Cerebellar nuclear complex (tissue), 1 donor: ENCODE measurements at places on chromosomes 1 and 21.

DNA sequence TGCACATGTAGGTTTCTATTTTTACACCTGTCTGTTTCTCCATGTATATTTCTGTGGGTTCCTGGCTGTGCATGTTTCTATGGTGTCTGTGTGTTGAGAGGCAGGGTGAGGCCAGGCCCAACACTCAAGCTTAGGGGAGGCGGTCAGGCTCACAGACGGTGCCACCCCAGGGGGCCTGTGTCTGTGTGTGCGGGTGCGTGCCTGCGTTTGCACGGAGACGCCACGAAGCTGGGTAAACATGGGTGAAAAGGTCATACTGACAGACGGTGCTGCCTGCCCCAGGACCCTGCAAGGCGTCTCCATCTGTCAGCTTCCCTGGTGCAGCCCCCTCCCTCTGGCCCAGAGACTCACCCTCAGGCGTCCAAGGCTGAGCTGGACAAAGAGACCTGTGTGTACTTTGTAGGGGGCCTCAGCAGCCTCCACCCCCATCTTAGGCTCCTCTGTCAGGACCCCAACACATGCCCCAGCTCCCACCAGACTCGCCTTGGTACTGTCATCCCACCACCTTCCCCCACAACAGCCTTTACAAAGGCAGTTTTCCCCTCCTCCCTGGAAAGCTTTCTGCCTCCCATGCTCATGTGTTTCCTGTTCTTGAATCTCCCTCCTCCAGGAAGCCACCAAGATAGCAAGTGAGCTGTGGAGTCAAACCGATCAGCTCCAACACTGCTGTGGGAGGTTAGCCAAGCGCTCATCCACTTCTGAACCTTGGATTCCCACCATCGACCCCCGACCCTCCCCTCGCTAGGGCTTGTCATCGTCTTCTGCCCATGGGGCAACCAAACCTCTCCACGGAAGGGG is 34.1 kb downstream of the PTPRF start:
- DNase-seq = no peak

DNA sequence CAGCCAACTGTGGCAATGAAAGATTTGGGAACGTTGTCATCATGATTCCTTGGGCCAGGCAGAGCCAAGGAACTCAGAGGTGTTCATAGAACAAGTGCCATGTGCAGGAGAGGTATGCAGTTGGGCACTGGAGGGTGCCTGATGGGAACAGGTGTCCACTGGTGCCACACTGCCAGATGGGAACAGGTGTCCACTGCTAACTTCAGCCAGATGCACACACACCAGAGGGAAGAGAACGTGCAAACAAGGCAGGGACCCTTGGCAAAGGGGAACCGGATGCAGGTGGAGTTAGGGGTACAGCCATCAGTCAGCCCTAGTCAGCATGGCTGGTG is 13.5 kb downstream of the OLFML2B start:
- no peak for DNase-seq

DNA sequence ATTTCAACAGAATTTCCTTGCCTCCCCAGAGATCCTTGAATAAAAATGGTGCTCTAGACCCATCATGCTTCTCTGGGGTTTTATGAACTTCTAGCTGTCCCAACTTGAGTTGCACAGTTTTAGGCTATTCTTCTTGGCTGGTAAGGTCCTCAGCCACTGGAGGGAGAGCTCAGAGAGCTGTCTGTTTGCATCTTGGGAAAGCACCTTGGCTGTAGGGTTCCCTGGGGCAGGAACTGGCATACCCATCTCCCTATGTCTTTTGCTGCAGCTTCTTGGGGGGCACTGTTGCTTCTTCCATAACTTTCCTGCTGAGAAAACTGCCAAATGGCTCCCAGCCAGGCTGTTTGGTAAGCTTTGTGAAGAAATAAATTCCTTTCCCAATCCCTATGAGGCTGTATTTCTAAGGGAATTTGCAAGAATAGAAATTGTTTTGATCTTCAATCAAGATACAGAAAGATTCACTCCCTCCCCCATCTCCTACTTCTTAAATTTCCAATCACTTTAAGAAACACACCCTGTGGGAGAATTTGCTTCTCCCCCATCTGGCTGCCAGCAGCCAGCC is 8.2 kb upstream of the FMOD start:
- no peak for DNase-seq

- no peak for DNase-seq
These were observed 54.1 kb downstream of the LDLRAD2 start for GRCh38 chr1:21865943-21866706.

DNA sequence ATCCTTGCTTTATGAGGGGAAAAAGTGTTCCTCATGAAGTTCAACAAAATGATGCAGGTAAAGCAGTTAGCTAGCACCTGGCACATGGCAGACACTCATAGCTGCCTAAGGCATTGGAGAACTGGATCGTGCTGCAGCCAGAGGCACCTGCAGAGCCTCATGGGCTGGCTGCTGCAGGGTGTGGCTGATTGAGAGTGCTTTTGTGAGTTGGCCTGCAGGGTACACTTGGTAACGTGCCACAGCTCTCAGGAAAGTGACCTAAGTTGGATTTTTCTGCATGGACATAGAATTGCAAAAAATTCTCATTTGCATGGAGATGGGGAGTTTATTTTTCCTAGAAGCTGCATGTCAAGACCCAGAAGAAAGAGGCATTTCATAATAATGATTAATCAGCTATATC is 31.6 kb upstream of the IL20 start:
- DNase-seq = no peak

DNA sequence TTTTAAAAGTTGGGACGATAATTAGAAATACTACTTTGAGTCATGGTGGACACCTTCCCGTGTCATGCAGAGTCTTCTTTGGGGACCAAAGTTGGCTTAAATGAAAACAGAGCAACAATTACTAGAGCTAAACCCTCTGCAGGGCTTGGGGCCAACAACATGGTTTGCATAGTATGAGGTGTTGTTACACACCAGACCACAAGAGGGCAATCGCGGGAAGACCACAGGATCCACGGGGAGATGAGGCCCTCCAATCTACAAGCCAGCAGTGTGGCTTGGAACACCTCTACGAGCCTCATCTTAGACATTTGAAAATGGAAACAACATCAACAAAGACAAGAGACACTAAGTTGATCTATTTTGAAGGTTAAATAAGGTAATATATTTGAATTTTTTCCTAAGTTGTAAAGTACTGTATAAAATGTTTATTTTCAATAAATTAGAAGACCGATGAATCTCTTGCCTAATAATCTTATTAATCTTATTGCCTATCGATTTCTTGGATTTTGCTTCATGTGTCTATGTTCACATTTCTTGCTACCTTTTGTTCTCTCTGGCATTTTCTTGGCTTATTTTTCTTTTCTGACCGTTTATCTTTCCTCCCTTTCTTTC is 8.2 kb upstream of the SMCP start:
- DNase-seq = no peak

GRCh38 chr21:14773777-14774345 is 227.7 kb upstream of the SAMSN1 start:
- DNase-seq = no peak

DNA sequence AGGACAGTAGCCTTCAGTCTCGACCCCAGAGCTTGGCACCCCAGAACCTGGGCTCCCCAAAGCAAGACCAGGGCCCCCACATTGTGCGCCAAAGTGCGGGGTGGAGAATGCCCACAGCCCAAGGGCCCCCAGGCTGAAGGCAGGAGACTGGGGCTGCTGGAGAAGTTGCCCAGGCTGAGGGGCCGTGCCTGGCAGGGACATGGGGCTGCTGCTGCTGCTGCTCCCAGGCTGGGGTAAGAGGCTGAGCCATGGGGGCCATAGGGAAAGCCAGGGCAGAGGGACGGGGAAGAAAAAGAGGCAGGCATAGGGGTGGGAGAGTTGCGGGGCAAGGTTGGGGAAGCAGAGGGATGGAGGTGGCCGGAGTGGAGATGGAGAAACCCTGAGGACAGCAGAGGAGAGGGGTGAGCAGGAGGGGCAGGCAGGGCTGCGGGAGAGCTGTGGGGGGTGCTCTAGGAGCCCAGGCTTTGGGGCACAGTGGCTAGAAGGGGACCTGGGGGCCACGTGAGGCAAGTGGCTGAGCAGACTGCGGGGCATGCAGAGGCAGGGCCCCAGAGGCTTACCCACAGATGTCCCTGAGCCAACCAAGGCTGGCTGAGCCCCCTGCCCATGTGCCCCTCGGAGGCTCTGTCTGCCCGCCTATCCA is 18.9 kb downstream of the SLC27A3 start:
- DNase-seq = no peak

GRCh38 chr1:45403298-45403697 is 63.1 kb upstream of the MUTYH start:
- DNase-seq = no peak

- no peak for DNase-seq
These were observed 869 bp downstream of the KCNA3 start for GRCh38 chr1:110673805-110674336.

DNA sequence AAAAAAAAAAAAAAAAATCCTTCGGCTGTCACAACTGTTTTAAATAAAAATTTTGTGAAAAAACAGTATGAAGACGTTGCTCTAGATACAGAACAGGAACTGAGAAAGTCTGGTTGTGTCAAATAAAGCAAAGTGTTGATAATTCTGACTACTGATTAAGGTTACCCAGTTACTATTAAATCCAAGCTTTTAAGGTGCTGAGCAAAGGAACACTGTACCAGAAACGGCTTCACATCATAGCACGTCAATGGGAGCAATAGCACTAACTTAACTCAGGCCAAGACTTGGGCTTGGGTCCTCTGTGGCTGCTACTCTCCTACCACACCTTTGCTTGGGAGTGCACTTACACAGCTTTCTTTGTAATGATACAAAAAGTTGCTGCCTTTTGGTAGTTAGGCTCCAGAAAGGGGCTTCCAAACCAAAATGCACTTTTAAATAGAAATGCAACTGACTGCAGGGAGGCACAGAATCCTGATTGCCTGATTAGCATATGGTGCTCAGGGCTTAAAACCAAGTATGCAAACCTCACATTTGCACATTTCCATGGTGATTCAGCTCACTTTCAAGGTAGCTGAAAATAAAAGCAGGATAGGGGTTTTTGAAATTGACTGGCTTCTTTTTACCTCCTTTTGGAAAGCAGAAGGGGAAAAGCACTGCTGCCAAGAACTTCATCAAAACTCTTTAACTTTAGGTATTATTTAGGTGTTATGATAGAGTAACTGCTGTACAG is 6.3 kb downstream of the MCL1 start:
- no peak for DNase-seq

DNA sequence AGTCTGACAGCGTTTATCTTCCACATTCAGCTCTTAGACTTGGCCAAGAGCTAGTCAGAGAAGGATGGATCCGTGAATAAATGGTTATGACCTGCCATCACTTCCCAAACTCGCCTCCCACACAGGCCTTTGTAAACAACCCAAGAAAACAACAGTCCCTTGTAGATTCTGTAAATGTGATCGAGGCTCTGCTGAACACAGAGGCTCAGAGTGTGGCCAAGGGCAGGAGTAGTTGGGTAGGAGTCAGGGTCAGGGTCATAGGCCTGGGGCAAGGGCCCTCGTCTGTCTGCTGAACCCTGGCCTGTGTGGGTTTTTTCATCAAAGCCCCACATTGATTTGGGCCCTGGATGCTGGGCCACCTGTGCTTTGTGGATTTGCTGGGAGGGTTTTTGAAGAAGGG is 32.7 kb downstream of the NCMAP start:
- DNase-seq = no peak

DNA sequence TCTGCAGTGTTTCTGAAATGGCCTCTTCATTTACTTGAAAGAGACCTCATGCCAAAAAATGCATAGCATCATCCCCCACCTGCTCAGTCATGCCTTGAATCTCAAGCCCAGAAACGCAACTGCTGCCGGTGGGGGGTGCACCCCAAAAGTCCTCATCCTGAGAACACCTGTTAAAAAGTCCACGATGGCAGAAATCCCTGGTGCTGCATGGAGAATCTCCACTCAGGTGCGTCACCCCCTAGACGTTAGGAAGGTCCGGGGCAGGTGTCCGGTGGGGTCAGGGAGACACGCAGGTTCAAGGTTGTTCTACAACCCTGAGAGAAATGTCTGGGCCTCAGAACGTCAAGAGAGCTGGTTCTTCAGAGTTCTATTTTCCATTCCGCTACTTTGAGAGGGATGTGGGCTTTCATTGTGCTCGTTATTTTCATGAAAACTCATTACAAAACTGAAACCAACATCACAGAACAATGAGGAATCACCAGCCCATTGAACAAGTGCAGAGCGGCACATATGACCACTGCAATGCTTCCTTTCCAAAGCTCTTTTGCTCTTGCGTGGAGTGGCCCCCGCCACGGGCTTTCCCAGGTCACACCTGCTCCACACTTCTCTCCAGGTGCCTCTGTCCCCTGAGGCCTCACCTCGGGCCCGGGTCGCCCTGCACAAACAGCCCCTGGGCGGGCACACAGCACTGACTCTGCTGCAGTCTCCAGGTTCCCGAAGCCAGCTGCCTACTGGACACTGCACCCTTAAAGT is 201.9 kb downstream of the TOMM20 start:
- no peak for DNase-seq

DNA sequence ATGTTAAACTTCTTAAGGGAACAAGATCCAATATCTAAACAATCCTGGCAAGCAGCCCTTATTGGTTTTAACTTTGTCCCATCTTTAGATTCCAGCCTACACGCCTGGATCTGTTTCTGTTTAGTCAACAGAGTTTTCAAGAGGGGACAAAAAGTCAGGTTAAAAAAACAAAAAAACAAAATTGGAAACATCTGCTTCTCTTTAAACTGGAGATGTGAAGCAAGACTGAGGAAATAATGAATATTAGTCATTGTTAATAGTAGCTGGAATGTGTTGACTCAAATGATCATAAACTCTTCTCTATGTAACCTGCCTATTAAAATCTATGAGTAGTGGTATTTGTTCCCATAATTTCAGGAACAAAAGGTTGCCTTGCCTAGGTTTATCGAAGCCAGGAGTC is 55.0 kb downstream of the NID1 start:
- no peak for DNase-seq

GRCh38 chr1:228154670-228155571 is 5.2 kb downstream of the GJC2 start:
- no peak for DNase-seq

DNA sequence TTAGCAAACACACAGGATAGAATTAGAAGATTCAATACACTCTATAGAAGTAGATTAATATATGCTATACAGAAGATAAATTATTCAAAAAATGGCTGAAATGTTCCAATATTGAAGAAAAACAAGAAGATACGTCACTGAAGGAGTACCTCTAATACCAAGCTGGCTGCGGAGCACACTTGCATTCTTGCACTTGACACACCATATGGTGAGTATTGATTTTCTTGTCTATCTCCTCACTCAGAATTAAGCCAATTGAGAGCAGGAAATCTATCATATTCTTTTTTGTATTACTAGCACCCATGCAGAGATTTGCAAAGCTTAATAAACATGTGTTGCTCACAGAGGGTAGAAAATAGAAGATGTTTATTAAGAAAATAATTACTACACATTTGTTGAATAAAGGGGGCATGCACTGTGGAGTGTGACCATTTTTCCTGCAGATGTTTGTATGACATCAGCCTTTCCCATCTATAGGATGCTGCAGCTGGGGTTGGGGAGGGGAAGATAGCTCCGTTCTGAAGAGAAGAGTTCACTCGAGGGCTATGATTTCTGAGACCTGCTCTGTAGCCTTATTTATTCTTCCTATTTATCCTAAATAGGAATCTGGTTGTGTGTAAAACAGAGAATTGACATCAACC is 318.1 kb downstream of the HHIPL2 start:
- no peak for DNase-seq

GRCh38 chr1:162551969-162552683 is 9.4 kb upstream of the UAP1 start:
- DNase-seq = no peak

GRCh38 chr1:157189096-157189495 is 50.9 kb upstream of the ETV3 start:
- DNase-seq = no peak
